ENCODE measurements at places on chromosomes 4 and X.

GRCh38 chr4:150769845-150770244 is 187.9 kb downstream of the MAB21L2 start:
- DNase-seq = no peak

GRCh38 chrX:128891554-128891953 is 631.7 kb downstream of the SMARCA1 start:
- DNase-seq = no peak

DNA sequence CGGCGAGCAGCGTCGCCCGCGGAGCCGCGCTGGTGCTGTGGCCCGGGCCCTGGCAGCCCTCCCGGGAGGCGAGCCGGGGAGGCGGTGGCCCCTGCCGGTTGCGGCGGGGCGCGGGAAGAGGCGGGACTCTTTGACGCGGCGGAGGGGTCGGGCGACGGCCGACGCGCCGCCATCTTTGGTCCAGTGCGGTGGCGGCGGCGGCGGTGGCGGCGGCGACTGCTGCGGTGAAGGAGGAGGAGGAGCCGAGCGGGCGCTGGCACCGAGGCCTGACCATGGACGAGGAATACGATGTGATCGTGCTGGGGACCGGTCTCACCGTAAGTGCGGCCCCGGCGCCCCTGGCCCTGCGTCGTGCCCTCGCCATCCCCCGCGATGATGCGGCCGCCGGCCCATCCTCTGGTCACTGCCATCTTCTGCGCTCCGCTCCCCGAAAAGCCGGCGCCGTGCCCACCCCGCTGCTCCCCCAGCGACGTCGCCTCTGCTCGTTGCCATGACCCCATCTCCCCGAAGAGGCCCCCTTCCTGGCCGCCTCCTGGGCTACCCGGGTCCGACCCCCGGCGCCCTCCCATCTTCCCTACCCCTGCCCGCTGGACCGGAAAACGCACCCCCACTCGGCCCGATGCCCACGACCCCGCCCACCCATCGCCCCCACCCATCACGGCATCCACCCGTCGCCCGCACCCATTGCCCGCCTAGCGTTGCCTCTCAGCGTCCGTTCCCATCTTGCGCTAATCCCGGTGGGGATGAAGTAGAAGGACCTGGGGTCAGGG is at the start of gene GDI1:
GDI1 (plus strand) TSS at position 172 of the 770 bp plus-strand sequence; CDS start at position 273, 101 bp downstream.
- DNase-seq = peak; percentile 51

GRCh38 chr4:182975806-182976205 is 58.6 kb upstream of the DCTD start:
- DNase-seq = no peak

- no peak for DNase-seq
Measured at GRCh38 chrX:154443479-154443910, 446 bp upstream of the FAM50A start.

DNA sequence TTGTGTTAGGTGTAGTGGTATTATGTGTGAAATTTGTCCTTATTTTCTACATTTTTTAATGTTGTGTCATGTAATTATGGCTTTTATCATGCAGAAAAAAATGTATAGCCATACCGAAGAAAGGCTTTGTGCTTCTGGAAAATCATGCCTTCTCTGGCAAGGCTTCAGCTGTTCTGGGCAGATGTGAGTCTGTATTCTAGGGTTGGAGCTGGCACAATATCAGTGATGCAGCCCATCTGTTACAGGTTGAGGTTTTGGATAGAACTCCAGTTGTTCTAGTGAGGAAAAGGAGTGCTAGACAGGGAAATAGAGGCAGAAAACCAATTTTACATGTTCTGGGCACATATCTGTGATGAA is 44.8 kb upstream of the PRSS12 start:
- DNase-seq = no peak

DNA sequence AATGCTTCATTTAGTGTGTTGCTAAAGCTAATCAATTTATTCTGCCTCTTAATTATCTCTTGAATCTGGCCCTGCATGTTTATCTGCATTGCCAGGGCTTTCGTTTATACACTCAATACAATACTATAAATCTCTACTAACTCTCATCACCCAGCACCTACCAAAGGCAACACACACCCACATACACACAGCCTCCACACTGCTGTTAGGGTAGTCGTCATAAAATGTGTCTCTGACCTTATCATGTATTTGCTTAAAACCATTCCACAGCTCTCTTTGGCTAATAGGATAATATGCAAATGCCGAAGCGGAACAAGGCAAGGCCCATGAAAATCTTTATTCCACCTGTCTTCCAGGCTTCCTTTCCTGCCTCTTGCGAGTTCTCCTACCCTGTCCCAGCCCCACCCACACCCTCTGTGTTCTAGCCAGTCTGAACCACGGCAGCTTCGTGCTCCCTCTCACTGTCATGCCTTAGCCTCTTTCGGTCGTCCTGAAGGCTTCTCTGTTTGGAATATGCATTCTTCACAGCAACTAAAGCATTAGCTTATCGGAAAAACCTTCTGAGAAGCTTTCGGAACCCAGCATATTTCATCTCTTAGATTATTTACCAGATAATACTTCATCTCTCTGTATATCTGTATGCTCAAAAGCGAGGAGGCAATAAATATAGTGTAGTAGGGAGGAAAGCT is 333.5 kb downstream of the TENM3 start:
- no peak for DNase-seq

DNA sequence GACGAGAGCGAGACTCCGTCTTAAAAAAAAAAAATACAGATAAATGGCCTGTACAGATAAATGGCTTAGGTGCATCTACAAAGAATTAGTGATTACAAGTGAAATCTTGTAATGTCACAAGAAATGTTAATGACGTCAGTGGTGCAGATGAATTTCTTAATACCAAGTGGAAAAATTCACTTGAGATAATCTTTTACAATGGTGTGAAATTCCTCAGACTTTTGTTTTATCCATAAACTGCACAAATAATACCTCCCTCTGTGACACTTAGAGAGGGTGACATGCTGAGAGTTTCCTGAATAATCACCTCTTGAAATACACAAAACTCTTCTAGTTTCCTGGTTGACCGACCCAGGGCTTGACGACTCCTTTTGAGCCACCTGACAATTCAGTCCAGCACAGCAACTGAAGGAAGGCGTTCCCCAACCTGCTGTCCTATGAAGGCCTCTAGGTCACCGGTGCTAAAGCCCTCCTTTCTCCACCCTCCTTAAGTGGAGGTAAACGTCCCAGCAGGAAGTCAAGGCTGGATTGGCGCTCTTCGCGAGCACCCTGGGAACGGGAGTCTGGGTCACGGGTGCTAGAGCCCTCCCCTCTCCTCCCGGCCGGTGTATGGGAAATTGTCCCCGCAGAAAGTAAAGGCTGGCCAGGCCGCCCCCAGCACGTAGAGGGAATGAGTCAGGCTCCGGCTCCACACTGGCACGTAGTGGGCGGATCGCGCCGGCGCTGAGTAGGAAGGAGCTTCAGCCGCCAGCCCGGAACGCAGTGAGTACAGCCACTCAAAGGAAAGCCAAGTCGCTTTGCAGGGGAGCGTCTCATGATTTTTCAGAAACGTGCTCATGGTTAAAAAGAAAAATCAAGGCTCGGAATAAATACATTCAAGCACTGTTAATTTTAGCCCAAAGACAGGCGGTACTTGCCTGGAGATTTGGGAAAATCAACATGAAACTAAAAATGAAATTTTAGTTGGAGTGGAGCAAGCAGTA is at the start of gene TMEM144:
TMEM144 (plus strand) TSS at position 662 of the 983 bp plus-strand sequence. CDS start 2,182 bp downstream, outside the sequence.
- DNase-seq = peak; percentile 17

- DNase-seq = no peak
Measured at GRCh38 chr4:98905839-98906238, 23.1 kb downstream of the EIF4E start.

DNA sequence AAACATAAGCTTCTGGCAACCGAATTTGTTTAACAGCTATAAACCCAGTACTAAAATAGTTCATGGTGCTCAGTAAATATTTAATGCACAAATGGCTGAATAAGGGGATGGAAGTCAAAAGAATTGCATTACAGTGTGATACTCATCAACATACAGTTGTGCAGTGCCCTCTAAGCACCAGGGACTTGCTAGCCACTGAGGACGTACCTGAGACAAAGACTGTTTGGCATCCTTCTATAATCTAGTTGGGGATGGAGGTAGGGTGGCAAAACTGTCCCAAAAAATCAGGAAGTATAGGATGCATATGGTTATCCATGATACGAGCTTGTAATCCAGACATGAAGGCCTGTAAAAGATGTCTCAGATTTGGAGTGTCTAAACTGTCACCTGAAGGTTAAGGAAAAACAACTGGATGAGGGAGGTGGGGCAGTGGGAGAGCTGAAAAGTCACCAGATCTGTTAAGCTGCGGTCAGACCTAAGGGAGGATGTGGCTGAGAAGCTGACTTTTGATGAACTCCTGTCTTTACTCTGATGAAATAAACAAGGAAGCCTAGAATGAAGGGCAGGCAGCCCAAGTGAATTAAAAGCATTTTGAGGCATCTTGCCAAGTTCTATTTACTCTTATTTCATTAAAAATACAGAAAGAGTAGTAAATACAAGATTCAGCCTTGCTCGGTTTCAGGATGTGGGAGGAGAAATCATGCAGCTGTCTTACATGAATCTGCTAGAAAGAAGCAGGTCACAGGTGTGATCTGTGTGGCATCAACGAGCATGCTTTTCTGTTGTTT is 12.0 kb upstream of the CD38 start:
- DNase-seq = no peak

- no peak for DNase-seq
Measured at GRCh38 chr4:144819591-144819990, 173.6 kb downstream of the HHIP start.

- no peak for DNase-seq
Measured at GRCh38 chr4:108852691-108853090, 89.8 kb upstream of the ETNPPL start.

DNA sequence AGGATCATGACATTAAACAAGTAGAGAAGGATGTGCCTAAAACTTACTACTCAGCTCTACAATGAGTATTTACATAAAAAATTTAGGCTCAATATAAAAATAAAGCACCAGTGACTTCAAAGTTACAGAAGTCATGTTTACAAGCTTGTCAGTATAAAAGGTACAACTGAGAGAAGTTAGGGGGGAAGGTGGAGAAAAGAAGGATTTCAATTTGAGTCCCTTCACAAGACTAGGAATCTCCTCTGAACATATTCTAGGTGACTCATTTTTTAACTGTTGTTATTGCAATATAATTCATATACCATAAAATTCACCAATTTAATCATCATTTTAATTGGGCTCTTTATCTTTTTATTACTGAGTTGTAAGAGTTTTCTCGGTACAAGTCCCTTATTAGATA is 26.9 kb downstream of the FRYL start:
- no peak for DNase-seq

DNA sequence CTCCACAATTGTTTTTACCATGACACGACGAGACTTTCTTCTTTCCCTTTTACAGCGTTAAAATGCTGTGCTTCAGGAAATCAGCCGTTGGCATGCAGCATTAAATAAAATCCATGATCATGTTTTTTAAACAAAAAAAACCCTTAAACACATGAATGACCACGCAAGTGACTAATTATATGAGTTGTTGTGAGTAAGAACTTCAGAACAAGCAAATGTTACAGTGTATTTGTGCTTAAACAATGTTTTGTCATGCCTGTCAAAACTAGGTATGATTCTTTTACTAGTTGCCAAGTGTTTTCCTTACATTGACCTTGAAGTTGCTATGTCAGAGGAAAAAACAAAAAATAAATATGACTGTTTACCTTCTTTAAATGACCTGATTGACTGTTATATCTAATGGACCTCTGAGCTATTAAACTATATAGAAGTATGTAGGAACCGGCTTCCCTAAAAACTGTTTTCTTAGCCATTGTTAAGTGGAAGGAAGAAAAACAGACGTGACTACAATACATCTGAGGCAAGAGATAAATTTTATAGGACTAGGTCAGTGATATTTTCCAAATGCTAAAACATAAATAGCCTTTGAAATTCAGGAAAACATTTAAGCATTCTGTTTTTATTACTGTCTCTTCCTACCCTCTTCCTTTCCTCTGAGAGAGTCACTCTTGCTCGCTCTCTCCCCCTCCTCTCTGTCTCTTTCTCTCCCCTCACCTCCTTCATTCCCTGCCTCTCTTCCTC is 197.1 kb downstream of the PALLD start:
- DNase-seq = no peak

DNA sequence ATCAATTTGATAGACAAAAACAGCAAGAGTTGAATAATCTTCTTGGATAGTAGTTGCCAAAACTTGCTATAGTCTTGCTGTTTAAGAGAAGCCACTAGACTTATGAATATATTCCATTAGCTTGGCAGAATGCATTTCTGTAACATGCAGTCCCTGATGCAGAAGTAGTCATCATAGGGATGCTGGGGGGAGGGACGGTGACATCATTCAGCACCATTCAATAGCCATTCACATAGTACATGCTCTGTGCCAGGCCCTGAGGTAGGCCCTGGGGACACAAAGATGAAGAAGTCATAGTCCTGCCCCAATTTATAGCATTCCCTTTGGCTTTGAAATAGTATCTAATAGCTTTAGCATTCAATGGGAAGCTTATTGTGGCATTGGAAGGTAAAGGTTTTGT is 185.5 kb upstream of the AFF2 start:
- DNase-seq = no peak

DNA sequence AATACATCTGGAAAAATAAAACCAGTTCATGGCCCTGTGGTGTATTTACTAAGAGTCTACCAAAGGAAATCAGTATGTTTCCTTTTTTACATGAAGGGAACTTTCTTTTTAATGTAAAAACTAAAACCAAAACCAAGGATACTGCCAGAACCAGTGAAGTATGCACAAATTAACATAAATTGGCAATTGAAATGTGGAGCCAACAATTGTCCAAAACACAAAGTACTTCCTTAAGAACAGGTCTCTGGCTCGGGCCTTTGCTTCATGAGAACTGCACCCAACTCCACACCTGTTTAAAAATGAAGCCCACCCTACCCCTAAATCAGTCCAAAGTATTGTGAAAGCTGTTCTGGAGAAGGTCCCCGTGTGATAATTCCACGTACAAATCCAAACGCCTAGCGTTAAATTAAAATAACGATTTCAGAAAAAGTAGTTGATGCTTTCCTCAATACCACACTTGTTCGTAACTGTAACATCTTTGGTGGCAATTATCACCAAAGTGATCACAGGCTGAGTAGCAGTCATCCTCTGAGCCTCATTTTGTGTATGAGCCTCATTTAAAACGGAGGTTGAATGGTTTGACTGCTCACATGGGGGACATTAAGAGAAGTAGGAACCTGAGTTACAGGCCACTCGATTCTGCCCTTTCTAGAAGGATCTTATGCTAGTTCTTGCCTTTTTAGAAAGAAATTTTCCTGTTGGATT is 93.0 kb downstream of the GEMIN8 start:
- DNase-seq = no peak

All from activated CD4-positive, alpha-beta T cell treated with anti-CD3 and anti-CD28 coated beads for 4 hours (primary cell).